ENCODE measurements at places on chromosomes 4 and X.
A peak's percentile ranks its signal among the peaks of the same experiment; 100 is the strongest.

DNA sequence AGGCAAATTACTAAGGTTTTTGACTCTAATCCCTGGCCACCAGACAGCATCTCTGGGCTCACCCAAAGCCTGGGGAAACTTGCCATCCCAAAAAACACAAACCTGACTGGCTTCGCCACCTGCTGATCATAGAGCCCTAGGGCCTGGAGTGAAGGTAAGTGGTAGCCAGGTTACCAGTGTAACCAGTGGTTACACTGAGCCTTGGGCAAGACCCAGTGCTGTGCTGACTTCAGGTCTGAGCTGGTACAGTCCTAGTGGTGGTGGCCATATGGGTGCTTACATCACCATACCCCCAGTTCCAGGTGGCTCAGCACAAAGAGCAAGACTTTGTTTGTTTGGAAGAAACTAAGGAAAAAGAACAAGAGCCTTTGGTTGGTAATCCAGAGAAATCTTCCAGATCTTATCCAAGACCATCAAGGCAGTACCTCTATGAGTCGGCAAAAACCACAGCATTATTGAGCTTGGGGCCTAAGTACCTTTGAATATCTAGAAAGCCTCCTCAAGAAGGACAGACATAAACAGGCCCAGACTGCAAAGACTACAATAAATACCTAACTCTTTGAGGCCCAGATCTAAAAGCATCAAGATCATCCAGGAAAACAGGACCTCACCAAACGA, 13.7 kb downstream of the MED14 start:
- no peak for DNase-seq

GRCh38 chr4:186715077-186715476, 8.6 kb downstream of the FAT1 start:
- no peak for DNase-seq

DNA sequence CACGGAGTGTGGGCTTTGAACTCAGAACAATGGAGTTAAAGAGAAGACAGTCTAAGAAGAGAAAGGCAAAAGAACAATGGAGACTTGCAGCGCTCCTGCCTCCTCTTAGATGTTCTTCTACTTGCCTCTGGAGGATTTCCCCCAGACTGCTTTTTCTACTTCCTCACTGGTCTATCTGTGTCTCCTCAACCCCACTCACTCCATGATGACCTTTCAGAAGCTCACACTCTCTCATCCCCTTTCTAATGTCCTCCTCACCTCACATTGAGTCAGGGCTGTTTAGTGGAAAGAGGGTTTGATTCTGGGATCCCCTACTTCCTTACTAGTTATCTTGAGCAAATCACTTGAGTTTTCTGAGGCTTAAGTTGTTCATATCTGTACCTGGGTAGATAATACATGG, 12.2 kb upstream of the HERC6 start:
- no peak for DNase-seq

DNA sequence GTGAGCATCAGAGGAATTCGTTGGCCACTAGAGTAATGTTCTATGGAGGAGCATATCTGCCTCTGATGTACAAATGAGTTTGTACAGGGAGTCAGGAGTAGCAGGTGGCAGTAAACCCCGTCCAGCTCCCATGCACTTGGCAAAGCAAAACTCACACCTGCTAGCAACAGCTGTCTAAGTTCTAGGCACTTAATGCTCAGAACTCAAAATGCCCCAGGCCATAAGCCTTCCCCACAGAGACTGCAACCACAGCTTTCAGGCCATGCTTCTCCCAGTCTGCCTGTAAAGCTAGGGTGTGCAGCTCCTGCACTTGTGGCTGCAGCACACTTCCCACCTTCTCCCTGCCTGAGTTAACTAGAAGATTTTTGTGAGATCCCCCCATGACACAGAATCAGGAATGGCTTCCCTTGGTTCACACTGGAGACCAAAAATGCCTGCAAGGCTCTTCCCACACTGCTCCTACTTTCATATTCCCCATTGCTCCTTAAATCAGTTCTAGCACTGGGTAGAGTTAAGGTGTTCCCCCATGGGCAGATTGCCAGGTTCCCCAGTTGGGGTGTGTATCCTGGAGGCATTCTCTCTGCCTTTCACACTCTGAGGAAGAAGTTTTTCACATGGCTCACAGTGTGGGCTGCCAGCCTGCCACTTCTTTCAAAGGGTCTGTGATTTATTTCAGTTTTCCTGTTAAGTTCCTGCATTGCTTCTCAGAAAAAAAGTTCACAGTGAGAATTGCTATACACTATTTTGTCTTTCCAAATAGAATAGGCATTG, 189.9 kb downstream of the STPG2 start:
- no peak for DNase-seq

DNA sequence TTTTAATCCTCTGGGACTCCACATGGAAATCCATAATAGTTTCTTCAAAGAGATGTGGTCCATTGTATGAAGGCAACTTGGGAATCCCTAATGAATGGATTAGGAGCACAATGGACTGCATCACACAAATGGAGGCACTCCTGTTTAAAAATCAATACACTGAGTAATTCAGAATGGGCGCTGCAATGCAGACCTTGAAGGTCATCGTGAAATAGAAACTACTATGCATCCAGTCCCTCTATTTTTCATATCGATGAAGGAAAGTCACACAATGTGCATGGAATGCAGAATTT, 98.8 kb upstream of the EGFL6 start:
- DNase-seq, result no peak

GRCh38 chrX:14039344-14039743, 9.7 kb upstream of the GEMIN8 start:
- DNase-seq, result peak; percentile 41

DNA sequence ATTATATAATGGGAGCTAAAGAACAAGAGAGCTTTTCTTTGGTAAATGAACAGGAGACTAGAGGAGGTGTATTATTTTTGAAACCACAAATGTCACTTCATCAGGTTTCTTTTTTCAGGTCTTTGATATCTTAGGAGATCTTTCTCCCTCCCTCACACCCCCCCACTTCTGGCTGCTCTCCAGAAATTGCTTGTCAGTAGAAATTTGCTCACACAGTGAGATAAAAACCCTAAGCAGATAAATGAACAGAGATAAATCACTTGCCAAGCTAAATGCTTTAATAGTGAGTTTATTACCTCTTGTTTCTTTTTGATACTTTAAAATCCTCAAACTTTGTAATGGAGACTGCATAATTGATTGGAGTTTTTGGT, 421.2 kb upstream of the TENM3 start:
- DNase-seq, result no peak

- DNase-seq, result no peak
Measured at GRCh38 chr4:61666244-61666643, 466.1 kb downstream of the ADGRL3 start.

- DNase-seq, result no peak
Measured at GRCh38 chr4:136505020-136505419, 1027.3 kb downstream of the PCDH18 start.

GRCh38 chr4:147785129-147785528, 53.2 kb downstream of the ARHGAP10 start:
- no peak for DNase-seq

DNA sequence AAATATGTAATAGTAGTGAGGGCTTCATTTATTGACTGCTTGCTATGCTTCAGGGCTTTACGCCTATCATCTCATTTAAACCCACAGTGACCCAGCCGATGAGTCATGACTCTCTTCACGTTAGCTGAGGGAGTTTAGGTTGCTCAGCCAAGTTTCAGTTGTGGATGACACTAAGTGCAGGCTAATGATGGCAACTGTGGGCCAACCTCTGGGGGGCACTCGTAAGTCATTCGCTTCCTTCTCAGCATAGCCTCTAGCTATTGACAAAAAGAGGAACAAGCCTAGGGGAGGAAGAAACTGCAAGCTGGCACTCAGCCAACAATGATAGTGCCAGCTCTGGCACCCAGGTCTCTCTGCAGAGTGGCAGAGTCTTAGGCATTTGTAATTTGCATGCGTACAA, 325.0 kb downstream of the ARHGAP10 start:
- DNase-seq, result peak; percentile 40

DNA sequence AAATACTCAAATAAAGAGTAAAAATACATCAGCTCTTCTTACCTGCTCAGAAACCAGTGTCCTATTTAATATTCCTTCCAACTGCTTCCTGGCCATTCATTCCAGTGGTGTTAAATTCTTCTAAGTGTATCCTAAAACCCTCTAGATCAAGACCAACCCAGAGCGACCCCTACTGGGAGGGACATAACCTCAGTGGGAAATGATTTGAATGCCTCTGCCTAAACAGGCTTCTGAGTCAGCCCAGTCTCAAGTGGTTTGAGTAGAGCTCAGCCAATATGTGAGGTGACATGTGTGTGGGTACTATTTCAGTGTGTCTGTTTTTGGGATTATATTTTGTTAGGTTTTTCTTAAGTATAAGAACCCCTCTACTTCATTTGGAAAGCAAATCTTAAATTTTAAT, 133.6 kb upstream of the ARHGEF9 start:
- DNase-seq, result no peak

DNA sequence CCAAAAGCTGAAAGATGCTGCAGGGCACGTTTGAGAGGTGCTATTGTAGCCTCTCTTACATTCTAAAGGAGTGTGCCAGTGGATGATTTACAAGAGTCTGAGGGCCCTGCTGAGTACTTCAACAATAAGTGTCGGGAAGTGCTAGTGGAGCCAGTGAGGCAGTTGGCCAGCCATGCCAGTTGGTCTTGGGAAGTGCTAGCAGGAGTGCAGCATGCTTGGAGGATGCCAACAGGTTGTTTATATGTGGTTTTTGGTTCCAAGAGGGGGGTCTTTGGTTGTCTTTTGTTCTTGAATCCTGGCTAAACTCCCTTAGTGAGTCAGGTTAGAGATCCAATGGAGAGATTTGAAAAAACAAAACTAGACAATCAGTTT, 335.3 kb downstream of the PABPC4L start:
- DNase-seq, result no peak

DNA sequence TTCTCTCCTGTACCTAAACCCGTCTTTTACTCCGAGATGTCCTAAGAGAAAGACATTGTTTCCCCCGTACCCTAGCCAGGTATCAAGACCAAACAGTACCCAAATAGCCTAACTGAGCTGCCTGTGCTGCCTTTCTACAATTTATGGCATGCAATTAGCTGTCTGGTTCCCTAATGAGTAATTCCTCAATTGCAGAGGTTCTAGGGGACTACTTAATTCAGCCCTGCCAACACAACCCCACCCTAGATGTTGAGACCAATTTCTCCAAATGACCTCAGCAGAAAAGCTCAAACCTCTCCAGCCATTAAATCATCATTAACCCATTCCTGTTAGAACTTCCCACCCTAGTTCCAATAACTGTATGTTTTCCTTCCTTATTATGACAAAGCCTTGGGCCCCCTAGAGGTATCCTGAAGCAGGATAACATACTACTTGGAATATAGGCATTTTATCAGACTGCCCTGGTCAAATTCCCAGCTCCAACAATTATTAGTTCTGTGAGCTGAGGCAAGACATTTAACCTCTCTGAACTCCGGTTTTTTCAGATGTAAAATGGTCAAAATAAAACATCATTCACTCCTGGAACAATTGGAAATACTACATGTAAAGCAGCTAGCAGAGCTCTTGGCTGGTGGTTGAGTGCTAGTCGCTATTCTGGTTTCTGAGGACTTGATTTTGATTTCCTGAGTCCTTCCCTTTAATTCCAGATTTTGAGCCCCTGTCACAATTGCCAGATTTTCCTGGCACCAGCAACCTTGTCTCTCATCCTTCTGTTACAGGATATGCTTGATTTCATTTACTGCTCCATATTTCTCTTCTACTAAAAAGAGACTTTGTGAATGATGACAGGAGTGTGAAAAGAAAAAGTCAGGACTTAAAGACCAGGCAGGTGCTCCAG, 244.6 kb upstream of the TENM3 start:
- DNase-seq, result no peak

GRCh38 chr4:105946771-105947170, 51.5 kb downstream of the NPNT start:
- DNase-seq, result no peak

DNA sequence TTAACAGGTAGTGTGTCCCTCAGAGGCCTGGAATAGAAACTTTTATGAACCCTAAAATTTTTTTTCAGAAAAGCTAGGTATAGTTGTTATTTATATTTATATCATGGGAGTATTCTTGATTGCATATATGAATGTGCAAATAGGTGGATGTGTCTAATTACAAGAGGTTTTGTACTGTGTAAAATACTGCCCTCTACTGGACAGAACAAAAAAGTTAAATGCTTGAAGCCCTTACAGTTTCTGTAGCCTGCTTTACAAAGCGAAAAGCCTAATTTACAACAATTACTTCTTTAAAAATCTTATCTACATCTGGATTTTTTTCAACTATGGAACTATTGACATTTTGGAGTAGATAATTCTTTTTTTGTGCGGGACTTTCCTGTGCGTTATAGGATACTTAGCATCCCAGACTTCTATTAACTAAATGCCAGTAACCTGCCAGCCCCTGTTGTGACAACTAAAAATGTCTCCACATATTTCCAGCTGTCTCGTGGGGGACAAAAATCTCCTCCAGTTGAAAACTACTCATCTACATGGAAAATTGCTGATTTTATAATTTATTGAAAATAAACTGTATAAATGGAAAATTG, 35.1 kb downstream of the ENPEP start:
- no peak for DNase-seq

GRCh38 chr4:14583331-14583730, 418.9 kb upstream of the CPEB2 start:
- DNase-seq, result no peak

DNA sequence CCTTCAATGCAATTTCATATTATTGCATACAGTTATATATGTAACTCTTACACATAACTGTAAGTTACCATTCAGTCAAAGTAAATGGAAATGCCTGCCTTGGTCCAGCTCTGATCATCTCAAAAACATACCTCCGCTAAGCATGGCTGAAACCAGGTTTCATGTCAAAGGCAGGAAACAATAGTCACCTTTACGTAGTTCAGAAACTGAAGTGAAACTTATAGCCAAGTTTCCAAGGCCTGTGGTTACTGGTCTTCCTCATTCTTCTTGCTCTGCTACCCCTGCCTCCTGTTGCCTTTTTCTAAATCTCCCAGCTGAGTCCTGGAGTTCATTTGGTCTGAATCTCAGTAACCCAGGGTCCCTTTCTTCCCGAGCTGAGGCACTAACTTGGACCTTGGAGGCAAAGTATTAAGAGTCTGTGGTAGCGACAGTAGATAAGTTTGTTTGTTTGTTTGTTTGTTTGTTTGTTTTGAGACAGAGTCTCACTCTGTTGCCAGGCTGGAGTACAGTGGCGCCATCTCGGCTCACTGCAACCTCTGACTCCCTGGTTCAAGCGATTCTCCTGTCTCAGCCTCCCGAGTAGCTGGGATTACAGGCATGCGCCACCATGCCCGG, 30.8 kb downstream of the DAPP1 start:
- DNase-seq, result no peak

- no peak for DNase-seq
Measured at GRCh38 chr4:138398322-138398721, 156.2 kb upstream of the SLC7A11 start.
